ENCODE measurements at places on chromosomes 7 and 10.

GRCh38 chr7:92778972-92779371 lies 57.4 kb downstream of the CDK6 start:
- no peak for DNase-seq

GRCh38 chr7:148472406-148472805 lies 118.2 kb upstream of the C7orf33 start:
- no peak for DNase-seq

DNA sequence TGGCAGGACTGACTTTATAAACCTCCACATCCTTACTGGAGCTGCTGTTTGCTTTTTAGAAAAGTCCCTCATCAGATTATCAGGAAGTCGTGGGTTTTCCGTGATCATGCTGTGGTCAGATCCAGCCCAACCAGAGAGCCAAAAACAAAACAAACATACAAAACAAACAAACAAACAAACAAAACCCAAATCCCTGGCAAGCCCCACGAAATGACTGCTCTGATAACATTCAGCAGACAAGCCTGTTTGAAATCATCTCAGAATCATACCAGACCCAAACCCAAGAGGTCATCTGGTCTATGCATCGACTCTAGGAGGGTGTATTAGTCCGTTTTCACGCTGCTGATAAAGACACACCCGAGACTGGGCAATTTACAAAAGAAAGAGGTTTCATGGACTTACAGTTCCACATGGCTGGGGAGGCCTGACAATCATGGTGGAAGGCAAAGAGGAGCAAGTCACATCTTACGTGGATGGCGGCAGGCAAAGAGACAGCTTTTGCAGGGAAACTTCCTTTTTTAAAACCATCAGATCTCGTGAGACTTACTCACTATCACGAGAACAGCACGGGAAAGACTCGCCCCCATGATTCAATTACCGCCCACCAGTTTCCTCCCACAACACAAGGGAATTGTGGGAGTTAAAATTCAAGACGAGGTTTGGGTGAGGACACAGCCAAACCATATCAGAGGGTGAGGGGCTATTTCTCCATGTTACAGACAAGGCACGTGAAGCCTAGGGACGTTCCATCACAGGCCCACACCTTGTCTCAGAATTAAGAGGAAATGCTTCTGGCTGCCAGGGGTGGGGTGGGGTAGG lies 85.7 kb downstream of the PARP12 start:
- no peak for DNase-seq

- no peak for DNase-seq
Observed at GRCh38 chr10:27525819-27526218, 21.7 kb downstream of the RAB18 start.

GRCh38 chr7:88866265-88866863 lies 70.8 kb upstream of the TEX47 start:
- no peak for DNase-seq

DNA sequence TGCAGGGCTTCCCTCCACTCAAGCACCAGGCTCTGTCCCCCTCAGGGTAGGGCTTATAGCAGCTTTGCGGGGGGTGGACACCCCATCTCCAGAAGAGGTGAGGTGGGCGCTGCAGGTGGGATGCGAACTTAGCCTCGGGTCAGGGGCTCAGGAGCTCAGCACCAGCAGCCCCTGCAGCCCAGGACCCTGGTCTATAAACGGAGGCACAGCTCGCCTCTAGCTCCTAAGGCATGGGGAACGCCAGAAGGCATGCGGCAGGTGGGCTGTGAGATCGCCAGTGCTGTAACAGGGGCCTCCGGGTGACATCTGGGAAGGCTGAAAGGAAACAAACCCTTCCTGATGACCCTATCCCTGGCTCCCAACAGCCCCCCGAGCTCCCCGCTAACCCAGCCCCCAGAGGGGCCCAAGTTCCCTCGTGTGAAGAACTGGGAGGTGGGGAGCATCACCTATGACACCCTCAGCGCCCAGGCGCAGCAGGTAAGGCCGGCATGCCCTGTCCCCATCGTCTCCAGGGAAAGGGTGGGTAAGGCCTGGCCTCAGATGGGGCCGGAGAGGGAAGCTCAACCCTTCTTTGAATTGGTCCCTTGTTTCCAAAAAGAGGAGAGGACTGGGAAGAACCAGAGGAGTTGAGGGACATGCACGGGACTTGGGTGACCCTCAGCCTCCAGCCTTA lies 4.2 kb downstream of the NOS3 start:
- no peak for DNase-seq
